NCI-H1105 (cell line): ENCODE measurements at places on chromosomes 6 and 20.

- peak; percentile 66 for DNase-seq
These were observed 657 bp downstream of the RALY start for GRCh38 chr20:33994222-33994913.

- no peak for DNase-seq
These were observed 192.3 kb downstream of the DLL1 start for GRCh38 chr6:170098428-170099170.

DNA sequence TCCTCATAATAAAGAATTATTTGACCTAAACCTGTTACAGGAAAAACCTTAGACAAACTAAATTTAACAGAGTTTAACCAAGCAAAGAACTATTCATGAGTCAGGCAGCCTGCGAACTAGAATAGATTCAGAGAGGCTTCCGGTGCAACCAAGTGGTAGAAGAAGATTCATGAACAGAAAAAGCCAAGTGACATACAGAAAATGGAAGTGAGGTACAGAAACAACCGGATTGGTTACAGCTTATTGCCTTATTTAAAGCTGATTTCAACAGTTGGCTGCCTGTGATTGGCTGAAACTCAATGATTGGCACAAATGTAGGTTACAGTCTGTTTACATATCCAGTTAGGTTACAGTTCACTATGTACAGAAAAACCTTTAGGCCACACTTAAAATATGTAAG lies 10.1 kb downstream of the PPP1R3G start:
- no peak for DNase-seq

- peak; percentile 92 for DNase-seq
These were observed 115.3 kb downstream of the LCA5 start for GRCh38 chr6:79421707-79422484.

GRCh38 chr20:7977709-7978108 lies 37.5 kb upstream of the HAO1 start:
- no peak for DNase-seq

DNA sequence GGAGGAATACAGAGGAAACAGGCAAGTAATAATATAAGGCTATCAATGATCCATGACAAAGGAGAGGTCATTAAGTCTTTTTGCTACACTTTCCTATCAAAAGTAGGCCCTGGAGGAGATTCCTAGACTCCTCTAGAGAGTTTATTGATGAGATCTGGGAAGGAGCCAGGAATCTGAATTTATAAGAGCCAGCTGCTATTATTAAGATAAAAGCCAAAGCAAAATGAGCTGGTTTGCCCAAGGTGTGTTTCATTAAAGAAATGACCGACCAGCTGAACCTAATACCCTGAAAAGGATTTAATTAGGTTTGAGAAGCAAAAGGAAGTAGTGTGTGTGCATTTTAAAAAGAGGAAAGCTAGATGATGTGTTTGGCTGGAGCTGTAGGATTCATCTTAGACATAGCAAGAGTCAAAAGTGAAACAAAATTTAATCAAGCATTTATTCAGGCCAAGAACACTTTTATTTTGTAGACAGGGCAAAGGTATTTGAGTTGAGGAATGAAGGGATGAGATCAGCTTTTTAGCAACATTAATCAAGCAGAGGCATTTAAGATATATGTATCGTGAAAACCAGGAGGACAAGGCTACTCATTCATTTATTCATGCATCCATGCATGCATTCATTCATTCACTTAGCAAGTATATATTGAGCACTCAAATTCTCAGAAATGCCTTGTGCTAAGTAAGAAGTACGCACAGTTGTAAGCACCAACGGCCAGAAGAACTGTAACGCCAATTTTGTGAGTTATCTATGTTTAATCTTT lies 43.5 kb upstream of the SCAF8 start:
- DNase-seq, result no peak

DNA sequence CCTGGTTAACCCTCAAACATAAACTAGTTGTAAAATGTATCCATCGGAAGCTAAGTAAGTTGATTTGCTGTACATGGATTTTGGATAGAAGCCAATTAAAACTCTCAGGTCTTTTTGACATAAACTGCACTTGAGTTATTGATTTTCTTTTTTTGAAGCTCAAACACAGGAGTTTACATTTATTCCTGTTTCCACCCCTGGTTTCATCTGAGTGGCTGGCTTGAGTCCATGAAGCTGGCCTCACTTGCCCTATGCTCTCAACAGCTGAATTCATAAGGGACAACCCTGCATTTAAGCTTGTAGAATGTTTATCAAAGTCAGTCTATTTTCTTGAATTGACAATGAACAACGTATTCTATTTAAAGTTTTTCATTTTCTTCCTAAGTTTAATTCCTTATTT lies 58.1 kb upstream of the PLEKHG1 start:
- peak; percentile 73 for DNase-seq

GRCh38 chr6:93105017-93105416 lies 314.3 kb downstream of the EPHA7 start:
- no peak for DNase-seq

DNA sequence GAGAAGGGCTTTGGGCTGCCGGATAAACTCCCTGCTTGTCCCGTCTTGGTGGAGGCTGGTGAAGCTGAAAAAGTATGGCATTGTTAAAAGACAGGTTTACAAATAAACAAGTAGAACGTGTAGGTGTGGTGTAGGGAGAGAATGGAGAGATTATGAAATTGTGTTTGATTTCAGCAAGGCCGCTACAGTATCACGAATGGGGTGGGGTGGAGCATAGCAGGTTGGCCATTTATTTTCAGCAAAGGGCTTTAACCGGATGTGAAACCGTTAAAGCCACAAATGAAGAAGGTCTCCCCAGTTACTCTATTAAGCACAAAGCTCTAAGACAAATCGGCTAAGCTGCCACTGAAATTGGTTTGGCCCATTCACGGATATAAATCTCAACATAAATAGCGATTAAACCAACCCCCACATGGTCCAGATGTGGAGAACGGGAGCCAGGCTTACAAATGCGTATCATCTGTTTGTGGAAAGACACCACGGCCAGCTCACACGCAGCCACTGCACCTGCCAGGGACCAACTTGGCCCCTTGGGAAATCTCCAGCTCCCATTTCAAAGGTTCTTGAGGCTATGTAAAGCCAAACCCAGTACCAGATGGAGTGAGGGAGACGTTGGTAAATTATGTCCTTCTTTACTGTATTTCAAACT lies 94.0 kb downstream of the ZMYND8 start:
- DNase-seq, result peak; percentile 63

DNA sequence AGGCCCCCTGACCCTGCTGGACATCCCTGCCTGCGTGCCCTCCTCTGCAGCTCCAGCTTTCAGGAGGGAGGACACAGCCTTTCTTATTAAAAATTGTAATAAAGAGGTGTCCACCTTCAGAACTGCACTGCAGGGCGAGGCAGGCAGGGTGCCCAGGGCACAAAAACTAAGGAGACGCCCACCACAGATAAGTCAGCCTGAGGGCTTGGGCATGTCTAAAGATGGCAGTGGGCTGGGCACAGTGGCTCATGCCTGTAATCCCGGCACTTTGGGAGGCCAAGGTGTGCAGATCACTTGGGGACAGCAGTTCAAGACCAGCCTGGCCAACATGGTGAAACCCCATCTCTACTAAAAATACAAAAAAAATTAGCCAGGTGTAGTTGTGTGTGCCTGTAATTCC lies 7.0 kb upstream of the C20orf144 start:
- DNase-seq, result no peak

DNA sequence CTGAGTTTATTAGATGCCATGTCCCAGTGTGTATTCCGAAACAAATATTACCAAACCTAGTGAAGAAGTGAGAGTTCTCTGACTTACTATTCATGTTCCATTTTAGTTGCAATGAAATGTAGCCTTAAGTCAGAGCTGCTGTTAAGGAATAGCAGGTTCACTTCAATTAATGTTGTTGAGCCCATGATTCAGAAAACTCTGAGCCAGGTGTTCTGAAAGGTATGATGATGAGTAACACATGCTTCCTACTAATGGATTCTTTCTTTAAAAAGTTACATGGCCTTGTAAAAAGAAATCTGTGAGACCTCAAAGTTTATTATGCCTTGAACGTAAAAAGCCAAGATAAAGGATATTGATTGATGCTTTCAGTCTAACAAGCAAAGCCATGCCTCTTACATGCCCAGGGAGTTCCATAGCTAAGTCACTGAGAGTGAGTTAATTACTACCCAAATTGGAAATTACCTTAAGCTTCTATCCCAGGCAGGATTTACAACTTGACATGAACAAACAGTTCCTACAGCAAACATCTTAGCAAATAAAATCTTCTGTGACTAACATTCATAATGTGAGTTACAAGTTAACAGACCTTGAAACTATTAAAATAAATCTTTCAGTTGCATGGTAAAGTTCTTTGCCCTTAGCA lies 122.9 kb downstream of the AKAP7 start:
- DNase-seq, result no peak

DNA sequence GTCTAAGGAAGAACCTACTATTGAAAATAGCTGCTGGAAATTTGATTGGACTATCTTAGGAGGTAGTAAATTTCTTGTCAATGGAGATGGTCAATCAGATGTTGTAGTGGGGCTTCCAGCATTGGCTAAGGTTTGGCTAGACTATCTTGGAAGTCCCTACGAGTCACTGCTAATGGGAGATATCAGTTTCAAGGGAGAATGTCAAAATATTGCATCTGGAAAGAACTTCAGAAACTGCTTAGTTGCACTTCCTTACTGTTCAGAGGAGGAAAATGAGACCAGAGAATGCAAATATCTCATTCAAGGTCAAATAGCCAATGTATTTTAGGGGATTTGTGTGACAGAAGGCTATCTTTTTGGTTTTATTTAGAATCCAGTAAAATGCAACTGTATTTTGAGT lies 53.5 kb upstream of the CCN2 start:
- no peak for DNase-seq

- DNase-seq, result no peak
These were observed 40.3 kb upstream of the OGFRL1 start for GRCh38 chr6:71248306-71248765.

DNA sequence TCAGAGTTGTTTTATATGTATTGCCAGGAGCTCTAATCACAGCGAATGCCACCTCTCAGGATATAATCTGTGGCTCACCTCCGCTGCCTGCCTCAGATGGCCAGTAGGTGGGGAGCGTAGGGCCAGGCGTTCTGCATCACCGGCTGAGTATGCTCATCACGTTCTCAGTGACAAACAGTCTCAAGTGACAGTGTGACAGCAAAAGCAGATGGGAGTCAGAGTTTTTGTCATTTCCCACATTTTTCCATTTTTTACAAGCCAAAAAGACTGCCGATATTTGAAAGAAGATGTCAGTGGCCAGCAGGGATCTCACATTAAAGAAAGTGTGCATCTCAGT lies 208.7 kb downstream of the ALDH8A1 start:
- DNase-seq, result no peak

DNA sequence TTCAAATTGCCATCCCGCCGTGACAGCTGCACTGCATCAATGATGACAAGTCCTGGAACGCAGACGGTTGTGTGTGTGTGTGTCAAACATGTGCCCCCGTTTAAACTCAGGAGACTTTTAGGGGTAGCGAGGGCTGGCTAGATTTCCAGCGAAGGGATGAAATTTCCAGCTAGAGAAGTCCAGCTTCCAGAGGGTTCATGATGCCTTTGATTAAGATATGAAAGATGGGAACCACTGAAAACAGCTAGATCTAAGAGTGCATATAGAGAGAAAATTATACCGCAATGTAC lies 644 bp downstream of the KIZ start:
- no peak for DNase-seq

GRCh38 chr6:16278048-16278724 lies 39.8 kb downstream of the GMPR start:
- no peak for DNase-seq

DNA sequence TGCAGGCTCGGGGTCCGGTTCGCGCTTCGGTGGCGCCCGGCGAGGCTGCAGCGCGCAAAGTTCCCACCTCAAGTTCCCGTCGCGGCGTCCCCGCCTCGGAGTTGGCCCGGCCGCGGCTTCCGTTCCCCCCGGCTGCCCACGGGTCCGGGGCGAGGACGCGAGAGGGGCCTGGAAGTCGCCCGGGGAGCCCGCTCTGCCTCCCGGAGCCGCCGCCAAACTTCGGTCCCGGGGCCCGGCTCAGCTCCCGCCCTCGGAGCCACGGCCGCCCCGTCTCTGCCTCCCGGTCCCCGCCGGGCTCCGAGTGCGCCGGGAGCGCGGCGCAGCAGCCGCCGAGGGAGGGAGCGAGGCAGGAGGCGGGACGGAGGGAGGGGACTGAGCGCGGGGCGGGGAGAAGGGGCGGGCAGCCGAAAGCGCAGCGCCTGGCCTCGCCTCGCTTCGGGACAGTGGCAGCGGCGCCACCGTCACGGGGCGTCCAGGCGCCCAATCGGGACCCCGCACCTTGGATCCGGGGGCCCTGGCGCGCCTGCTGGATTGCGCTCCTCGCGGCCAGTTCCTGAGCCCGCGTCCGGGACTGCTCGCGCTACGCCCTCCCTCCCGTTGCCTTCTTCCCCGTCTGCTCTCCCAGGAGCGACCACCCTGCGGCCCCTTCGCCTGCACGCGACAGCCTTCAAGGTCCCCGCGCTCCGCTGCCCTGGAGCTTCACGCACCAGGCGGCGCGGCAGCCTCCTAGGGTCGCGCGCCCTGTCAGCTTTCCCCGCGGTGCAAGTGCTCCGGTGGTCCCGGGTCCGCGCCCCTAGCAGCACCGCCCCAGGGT lies at the start of gene KCNG1:
KCNG1 (minus strand) TSS at position 305 of the 814 bp plus-strand sequence. CDS start 12,769 bp downstream, outside the sequence.
- peak; percentile 59 for DNase-seq

GRCh38 chr6:107447663-107448216 lies 11.6 kb downstream of the PDSS2 start:
- DNase-seq, result no peak

DNA sequence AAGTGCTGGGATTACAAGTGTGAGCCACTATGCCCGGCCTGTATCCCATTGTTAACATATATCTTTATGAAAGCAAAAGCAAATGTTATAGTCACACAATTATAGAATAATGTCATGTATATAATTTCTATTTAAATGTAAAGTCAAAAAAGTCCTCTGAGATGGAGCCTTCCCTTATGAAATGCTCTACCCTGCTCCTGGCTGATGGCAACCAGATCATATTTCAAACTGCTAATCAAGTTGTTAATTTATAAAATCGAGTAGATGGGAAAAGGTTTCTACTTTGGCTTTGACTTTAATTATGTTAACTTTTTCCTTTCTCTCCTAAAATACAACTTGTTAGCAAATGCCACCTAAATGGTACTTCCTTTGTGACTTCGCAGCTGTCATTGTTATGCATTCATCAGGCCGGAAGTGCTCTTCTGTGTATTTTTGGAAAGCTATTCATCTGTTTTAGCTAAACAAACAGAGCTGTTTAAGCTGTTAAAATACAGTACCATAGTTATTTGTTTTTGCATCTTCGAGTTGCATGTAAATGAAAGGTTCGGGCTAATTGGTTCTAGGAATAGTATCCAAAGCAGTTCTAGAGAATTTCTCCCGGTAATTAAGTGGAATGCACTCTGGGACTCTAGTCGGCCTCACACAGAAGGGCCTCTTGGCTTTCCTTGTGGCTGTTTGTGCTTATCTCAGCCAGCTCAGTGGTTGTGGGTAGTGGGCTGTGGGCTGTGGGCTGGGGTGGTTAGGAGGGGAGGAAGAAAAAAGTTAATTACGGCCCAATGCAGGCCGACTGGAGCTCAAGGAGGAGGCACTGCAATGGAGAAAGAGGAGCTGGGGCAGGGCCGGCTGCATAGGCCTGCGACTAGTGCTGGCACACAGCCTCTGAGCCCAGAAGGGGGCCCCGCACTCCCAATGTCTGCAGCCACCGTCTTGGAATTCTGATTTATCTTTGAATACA lies 34.8 kb downstream of the SLC35D3 start:
- peak; percentile 67 for DNase-seq

GRCh38 chr20:33178726-33179125 lies 10.8 kb downstream of the BPIFA2 start:
- no peak for DNase-seq

GRCh38 chr6:158290659-158291058 lies 21.6 kb upstream of the TULP4 start:
- DNase-seq, result no peak
